Caudate nucleus (tissue), 63 donors: ENCODE measurements at places on chromosomes 4 and X.

DNA sequence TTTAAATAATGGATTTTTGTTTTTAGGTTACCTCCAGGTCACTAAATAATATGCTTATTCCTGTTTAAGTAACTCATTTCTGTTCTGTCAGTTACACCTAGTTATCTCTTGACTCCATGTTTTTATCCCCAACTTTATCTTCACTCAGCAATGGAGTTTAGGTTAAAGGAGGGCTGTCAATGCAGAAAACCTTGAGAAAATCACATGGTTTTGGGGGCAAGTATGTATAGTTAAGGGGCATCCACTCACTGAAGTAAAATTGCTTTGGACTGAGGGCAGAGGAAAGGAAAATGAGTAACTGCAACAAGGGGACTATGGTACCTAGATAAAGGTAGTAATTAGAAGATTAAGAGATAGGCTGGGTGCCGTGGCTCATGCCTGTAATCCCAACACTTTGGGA is 87.1 kb downstream of the UBE2K start:
- DNase-seq: no peak

- DNase-seq: no peak
Measured at GRCh38 chrX:45524296-45524695, 323.6 kb upstream of the DIPK2B start.

DNA sequence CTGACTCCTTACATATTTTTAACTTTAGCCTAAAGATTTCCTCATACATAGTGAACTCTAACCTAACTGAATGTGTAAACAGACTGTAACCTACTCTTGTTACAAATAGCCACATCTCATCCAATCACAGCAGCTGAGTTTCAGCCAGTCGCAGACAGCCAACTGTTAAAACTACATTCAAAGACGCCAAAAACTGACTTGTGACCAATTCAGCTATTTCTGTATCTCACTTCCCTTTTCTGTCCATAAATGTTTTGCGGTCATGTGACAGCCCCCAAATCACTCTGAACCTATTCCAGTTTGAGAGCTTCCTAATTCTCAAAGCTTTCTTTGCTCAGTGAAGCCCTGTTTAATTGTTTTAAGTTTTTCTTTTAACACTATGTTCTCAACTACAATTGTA is 2731.9 kb downstream of the ARAP2 start:
- no peak for DNase-seq

GRCh38 chr4:76341063-76341462 is 34.5 kb downstream of the STBD1 start:
- no peak for DNase-seq

DNA sequence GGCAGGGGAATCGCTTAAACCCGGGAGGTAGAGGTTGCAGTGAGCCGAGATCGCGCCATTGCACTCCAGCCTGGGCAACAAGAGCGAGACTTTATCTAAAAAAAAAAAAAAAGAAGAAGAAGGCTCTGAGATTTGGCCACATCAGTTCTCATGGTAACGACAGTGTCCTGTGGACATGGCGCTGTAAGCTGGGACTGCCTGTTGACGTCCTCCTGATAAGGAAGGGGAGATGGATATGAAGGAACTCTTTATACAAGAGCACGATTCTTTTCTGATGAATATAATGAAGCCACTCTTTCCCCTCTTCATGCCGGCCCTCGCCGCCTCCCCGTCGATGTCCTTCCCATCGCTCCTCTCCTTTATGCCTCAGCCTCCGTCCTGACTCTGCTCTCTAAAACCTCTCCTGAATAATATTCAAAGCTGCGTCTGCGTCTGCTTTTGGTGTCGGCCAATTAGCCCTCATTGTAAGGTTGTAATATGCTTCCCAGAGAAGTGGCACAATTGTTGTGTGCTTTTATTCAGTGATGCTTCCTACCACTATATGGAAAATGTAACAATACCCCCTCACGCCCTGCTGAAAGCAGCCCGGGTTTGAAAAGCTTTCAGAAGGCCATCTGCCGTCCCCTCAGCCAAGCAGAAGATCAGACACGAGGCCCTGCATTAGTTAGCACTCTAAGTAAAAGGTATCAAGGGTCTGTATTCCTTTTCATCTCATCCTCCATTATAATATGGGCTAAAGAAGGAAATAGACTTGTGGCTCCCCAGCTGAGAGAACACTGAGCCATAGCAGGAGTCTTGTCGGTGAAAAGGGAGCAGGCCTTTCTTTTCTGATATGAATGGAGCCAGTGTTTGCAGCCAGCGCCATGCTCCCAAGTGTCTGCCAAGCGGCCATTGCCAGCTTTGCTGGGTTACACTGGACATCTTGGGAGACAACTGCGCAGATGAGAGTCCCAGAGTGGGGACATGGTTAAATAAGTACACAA is 22.1 kb upstream of the SCOC start:
- DNase-seq: peak; percentile 45

- DNase-seq: no peak
Measured at GRCh38 chrX:123173833-123174232, 10.2 kb upstream of the GRIA3 start.

DNA sequence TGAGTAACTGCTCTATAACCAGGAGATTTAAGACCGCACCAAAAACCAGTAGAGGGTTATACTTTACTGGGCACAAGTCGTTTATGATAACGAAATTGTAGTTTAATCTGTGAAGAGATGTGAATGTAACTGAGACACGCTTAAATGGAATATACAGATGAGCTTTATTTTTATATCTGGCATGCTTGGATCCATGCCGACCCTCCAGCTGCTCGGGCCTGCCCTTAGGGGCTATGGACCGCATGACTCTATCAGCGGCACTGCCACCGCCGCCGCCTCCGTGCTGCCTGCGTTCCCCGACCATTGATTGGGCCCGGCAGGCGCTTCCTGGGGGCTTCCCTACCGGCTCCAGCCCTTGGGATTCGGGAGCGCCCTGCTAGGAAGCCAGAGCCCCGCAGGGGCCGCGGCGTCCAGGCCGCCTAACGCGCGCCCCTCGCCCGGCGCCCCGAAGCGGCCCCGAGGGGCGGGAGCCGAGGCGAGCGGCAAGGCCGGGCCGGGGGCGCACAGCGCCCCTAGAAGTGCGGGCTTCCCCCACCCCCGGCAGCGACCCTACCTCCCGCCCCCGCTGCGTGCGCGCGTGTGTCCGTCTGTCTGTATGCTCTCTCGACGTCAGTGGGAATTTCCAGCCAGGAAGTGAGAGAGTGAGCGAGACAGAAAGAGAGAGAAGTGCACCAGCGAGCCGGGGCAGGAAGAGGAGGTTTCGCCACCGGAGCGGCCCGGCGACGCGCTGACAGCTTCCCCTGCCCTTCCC is at the start of gene NFKB1:
NFKB1 (plus strand) TSS at position 664 of the 751 bp plus-strand sequence. CDS start 24,160 bp downstream, outside the sequence.
- peak; percentile 35 for DNase-seq

DNA sequence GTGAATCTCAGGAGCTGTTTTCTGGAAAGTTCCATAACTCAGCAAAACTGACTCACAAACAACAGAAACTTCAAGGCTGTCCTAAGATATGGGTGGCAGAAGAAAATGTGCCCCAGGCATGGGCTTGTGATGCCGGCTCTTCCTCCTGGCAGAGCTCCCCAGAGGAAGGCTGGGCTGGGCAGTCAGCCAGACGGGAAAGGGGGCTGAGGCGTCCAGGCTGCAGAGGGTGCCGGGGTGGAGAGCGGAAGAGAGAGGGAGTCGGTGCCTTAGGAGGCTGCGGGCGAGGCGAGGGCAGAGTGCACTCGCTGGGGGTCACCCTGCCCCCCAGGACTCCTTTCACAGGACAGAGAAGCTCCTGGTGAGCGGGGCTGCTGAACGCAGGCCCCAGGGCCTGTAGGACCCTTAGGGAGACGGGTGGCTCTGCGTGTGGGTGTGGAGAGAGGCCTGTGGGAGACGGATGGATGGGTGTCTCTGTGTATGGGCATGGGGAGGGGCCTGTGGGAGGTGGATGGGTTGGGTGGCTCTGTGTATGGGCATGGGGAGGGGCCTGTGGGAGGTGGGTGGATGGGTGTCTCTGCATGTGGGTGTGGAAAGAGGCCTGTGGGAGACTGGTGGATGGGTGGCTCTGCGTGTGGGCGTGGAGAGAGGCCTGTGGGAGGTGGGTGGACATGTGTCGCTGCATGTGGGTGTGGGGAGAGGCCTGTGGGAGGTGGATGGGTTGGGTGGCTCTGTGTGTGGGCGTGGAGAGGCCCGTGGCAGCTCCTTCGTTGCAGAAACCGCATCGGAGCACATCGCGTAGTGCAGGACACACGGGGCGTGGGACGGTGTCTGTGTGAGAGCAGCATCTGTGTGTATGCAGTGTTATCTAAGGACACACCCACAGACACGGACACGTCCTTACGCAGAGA is 15.9 kb downstream of the PCGF3 start:
- peak; percentile 34 for DNase-seq

DNA sequence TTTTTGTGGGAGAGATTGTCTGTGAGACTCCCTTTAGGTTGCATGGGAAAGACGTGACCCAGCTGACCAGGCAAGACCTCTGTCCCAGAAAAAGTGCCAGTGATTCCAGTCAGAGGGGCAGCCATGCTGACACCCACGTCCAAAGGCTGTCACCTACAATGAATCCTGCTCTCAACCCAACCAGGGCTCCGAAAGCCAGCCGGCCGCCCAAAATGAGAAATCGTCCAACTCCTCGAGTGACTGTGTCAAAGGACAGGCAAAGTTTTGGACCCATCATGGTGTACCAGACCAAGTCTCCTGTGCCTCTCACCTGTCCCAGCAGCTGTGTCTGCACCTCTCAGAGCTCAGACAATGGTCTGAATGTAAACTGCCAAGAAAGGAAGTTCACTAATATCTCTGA is 5.5 kb downstream of the SLITRK2 start:
- no peak for DNase-seq
